ENCODE measurements at places on chromosomes 2 and 18. TPM values are rescaled to one million over a fixed set of nuclear protein-coding genes. Genes with fewer than 3 reads are reported as not detected.

- H3K36me3 ChIP-seq, result no peaks in the 10 kb centered on the region
- H3K27me3 ChIP-seq, result no peaks in the 10 kb centered on the region
- H3K4me3 ChIP-seq, result no peak overlapping the region
These were observed 32.9 kb upstream of the CSRNP3 start for GRCh38 chr2:165436559-165436958.

GRCh38 chr18:79912994-79913831 lies 38.2 kb downstream of the SLC66A2 start:
- H3K4me3 ChIP-seq, result no peak overlapping the region
- peak overlapping the region; percentile 62 for H3K27ac ChIP-seq
- DNase-seq, result no peak

GRCh38 chr2:221186873-221187272 lies 385.2 kb downstream of the EPHA4 start:
- no peaks in the 10 kb centered on the region for H3K36me3 ChIP-seq
- DNase-seq, result no peak
- peaks cover 7% of the 10 kb centered on the region for H3K27me3 ChIP-seq
- no peak overlapping the region for H3K4me3 ChIP-seq
- no peak overlapping the region for H3K27ac ChIP-seq
- no peaks in the 10 kb centered on the region for H3K4me1 ChIP-seq

FAM161A gene
- 7.3 TPM for total RNA-seq

DNA sequence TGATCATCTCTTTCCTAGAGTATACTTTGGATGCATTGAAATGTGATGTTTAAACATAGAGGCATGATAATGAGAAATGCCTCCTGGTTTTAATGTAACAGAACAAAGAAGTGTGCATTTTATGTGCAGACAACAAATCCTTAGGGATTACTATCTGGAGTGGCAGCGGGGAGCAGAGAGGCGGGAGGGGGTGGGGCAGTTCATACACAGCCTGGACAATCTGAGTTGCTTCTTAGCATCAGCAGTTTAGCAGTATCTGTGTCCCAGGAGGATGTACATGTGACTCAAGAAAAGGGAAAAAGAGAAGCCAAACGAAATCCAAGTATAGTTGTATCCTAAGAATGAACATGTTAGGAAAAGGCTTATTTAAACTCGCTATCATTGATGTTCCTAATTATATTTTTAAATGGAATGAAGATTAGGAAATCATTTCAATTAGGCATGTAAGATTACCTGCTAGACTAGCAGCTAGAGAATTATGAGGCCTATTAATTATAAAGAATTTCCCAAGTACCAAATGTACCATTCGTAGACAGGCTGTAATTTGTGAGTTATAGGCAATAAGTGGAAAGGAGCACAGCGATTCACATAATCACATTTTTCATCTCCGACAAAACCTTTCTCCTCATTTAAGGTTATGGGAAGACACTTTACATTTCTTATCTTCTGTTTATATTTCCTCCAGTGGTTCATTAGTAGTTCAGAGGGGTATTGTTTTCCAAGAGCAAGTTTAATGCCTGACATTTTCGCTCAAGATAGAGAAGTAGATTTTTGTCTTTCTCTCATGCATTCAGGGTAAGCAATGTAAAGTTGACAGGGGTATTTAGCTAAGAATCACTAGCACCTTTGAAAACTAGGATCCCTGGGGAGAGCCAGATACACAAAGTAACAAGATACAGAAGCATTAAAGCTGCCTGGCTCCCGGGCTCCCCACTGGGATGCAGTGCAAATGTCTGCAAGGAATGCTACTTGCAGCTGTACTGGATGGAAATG lies 141.3 kb upstream of the NOSTRIN start:
- peaks cover 16% of the 10 kb centered on the region for H3K4me1 ChIP-seq
- no peak for DNase-seq
- no peak overlapping the region for H3K27ac ChIP-seq
- H3K36me3 ChIP-seq, result peaks cover 6% of the 10 kb centered on the region
- H3K27me3 ChIP-seq, result no peaks in the 10 kb centered on the region

GRCh38 chr2:231315896-231316295 lies 79.6 kb upstream of the B3GNT7 start:
- no peak overlapping the region for H3K4me3 ChIP-seq
- H3K36me3 ChIP-seq, result no peaks in the 10 kb centered on the region
- H3K4me1 ChIP-seq, result no peaks in the 10 kb centered on the region
- DNase-seq, result no peak

- H3K27me3 ChIP-seq, result no peaks in the 10 kb centered on the region
- no peaks in the 10 kb centered on the region for H3K36me3 ChIP-seq
- no peaks in the 10 kb centered on the region for H3K4me1 ChIP-seq
- no peak for DNase-seq
- H3K27ac ChIP-seq, result no peak overlapping the region
These were observed 472.6 kb upstream of the NETO1 start for GRCh38 chr18:73340135-73340977.

DNA sequence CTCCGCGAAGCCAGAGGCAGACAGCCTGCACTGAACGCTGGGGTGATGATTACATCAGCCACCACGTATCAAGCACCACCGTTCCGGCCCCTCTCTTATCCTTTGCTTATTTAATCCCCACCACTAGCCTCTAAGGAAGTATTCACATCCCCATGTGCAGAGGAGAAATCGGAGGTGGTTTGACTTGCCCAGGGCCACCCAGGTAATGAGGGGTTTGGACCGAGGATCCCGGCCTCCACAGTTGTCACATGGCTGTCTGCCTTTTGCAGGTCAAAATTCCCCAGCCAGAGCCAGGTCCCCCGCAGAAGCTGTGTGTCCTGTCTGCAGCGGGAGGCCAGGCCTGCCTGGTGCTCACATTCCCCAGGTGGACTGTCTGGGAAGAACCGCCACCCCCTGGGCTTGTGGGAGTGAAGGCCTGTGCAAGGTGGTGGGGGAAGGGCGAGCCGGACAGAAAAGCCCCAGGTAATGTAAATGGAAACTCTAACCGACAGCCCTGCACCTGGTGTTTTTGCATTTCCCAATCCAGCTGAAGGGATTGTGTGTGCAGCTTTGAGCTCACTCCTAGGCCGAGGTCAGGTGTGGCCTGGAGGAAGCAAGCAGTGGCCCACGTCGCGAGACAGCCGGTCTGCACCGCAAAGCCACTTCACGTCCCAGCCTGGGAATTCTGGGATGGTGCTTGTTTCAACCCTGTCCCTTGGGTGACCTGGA lies 108.5 kb upstream of the ID2 start:
- peaks cover 37% of the 10 kb centered on the region for H3K4me1 ChIP-seq
- H3K27ac ChIP-seq, result peak overlapping the region; percentile 24
- H3K27me3 ChIP-seq, result peaks cover 4% of the 10 kb centered on the region

PSMA8 gene
- 2.0 TPM for total RNA-seq

- peaks cover 13% of the 10 kb centered on the region for H3K4me1 ChIP-seq
- DNase-seq, result peak; percentile 76
- no peak overlapping the region for H3K27ac ChIP-seq
- H3K4me3 ChIP-seq, result no peak overlapping the region
- H3K36me3 ChIP-seq, result no peaks in the 10 kb centered on the region
These were observed 84.6 kb downstream of the NRP2 start for GRCh38 chr2:205766779-205767359.

DNA sequence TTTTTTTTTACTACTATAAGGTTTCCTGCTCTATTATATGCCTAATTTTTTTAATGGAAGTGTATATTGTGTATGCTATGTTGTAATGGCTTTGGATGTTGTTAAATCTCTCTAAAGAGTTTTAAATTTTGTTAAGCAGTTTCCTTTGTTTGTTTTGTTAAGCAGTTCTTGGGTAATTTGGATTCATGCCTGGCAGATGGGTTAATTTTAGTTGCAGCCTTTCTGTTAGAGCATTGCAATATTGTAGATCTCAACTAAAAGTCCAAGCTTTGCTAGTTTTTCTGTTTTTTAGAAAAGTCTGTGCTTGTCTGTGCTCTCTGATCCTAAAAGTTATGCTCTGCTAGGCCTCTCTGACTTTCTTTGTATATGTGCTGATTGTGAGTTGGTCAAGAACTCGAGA lies 1229.0 kb upstream of the NRXN1 start:
- no peak overlapping the region for H3K27ac ChIP-seq
- no peak for DNase-seq
- no peaks in the 10 kb centered on the region for H3K4me1 ChIP-seq

- H3K27me3 ChIP-seq, result no peaks in the 10 kb centered on the region
- peaks cover 25% of the 10 kb centered on the region for H3K4me1 ChIP-seq
- H3K4me3 ChIP-seq, result no peak overlapping the region
These were observed 38.2 kb downstream of the UBR3 start for GRCh38 chr2:169865492-169865891.

- H3K4me1 ChIP-seq, result no peaks in the 10 kb centered on the region
- DNase-seq, result no peak
These were observed 277.7 kb upstream of the FBXO11 start for GRCh38 chr2:48183991-48184390.

- H3K27me3 ChIP-seq, result no peaks in the 10 kb centered on the region
- peaks cover 50% of the 10 kb centered on the region for H3K4me1 ChIP-seq
- no peak for DNase-seq
- H3K27ac ChIP-seq, result peak overlapping the region; percentile 84
These were observed 2.6 kb downstream of the FARSB start for GRCh38 chr2:222653280-222653679.

NYAP2 gene
- total RNA-seq, result not detected

METTL8 gene
- total RNA-seq, result 39.5 TPM

DNA sequence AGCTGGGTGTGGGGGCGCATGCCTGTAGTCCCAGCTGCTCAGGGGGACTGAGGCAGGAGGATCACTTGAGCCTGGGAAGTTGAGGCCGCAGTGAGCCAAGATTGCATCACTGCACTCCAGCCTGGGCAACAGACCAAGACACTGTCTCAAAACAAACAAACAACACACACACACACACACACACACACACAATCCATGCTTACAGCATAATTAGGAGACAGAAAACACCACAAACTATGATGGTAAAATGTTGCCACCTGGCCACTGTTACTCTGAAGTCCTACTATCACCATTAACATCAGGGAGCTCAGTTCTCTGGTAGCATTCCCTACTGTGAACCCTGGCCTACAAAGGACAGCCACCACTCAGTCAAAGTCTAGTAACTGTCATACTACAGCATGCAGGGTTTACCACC lies 18.3 kb downstream of the DNPEP start:
- H3K36me3 ChIP-seq, result peaks cover 12% of the 10 kb centered on the region
- H3K4me3 ChIP-seq, result no peak overlapping the region
- no peaks in the 10 kb centered on the region for H3K27me3 ChIP-seq
- DNase-seq, result no peak
- no peaks in the 10 kb centered on the region for H3K4me1 ChIP-seq

CYP27C1 gene
- total RNA-seq, result not detected

- no peak for DNase-seq
- no peaks in the 10 kb centered on the region for H3K4me1 ChIP-seq
- H3K4me3 ChIP-seq, result no peak overlapping the region
- no peaks in the 10 kb centered on the region for H3K36me3 ChIP-seq
- no peaks in the 10 kb centered on the region for H3K27me3 ChIP-seq
These were observed 7.4 kb downstream of the SCN3A start for GRCh38 chr2:165196411-165196810.

LOXHD1 gene
- 0.05 TPM for total RNA-seq

INHA gene
- not detected for total RNA-seq

TMEM37 gene
- total RNA-seq, result not detected

NGEF gene
- 1.5 TPM for total RNA-seq

DNA sequence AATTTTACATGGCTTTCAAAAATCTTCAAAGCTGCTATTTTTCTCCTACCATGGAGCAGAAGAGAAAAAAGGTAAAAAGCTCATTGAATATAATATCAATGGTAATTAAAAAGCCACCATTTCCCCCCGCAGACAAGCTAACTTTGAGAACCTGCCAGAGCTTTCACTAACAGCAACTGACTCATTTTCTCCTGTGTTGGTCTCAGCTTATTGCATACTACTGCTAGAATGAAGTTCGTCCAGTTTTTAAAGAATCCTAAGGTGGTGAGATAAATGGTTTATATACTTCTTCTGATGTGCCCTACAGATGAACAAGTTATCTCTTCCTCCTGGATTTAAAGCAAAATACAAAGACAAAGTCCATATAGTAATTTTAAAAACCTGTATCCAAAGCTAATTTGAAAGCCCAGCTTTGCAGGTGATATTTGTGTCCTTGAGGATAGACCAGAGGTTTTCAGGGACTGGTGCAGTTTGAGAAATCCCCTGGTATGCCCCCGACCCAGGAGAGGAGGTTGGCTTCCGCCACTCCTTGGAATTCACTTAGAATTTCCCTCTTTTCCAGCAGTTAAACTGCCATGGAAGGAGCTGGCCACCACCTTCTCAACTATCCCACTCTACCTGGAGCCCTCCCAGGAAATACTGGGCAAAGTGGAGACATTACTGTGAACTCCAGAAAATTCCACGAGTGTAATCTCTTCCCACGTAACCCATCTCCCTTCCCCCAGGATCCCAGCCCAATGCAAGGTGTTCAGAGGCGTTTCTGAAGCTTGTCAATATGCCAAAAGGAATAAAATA lies 17.5 kb downstream of the YPEL5 start:
- peaks cover 2% of the 10 kb centered on the region for H3K36me3 ChIP-seq
- H3K27me3 ChIP-seq, result no peaks in the 10 kb centered on the region
- DNase-seq, result no peak

PRSS56 gene
- total RNA-seq, result not detected

DNAH6 gene
- 1.3 TPM for total RNA-seq

DNA sequence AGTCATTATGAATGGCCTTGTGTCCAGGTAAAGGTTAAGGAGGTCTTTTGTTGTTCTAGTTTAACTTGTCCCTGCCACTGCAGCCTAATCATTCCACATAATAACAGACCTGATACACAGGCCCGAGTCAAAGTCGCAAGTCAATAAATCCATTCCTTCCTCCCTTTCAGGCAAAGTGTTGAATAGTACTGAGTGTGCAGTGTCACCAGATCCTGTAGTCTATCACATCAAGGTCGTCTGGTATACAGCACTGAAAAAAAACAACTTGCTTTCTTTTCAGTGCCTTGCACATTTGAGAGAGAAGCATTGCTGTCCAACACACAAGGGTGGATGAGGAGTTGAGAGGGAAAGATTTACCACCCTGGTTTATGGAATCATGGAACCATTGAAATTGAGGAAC lies 606.2 kb downstream of the BCL11A start:
- no peak for DNase-seq
- H3K4me1 ChIP-seq, result no peaks in the 10 kb centered on the region
- H3K27me3 ChIP-seq, result peaks cover 2% of the 10 kb centered on the region
- no peak overlapping the region for H3K27ac ChIP-seq
- no peak overlapping the region for H3K4me3 ChIP-seq

DNA sequence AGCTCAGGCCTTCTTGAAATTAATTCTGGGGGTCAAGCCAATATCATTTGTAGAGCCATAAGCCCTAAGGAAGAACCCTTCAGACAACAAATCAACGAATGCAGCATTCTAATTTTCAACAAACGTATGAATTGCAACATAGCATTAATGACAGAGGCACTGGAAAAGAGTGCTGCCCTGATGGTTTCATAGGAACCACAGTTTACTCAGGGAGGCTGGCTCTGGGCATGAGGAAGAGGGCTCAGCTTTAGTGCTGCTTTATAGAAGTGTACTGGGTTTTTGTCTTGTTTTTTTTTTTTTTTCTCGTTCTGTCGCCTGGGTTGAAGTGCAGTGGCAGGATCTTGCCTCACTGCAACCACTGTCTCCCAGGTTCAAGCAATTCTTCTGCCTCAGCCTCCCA lies 36.1 kb upstream of the CAB39 start:
- no peaks in the 10 kb centered on the region for H3K27me3 ChIP-seq
- no peak overlapping the region for H3K4me3 ChIP-seq
- H3K36me3 ChIP-seq, result no peaks in the 10 kb centered on the region
- no peak for DNase-seq

GRCh38 chr2:64751286-64752260 lies 97.9 kb upstream of the SERTAD2 start:
- no peaks in the 10 kb centered on the region for H3K36me3 ChIP-seq
- DNase-seq, result no peak
- H3K27me3 ChIP-seq, result no peaks in the 10 kb centered on the region
- peak overlapping the region; percentile 92 for H3K27ac ChIP-seq
- peak overlapping the region; percentile 92 for H3K4me3 ChIP-seq

CYP20A1 gene
- 19.0 TPM for total RNA-seq

- peaks cover 15% of the 10 kb centered on the region for H3K27me3 ChIP-seq
- no peaks in the 10 kb centered on the region for H3K36me3 ChIP-seq
- no peak overlapping the region for H3K27ac ChIP-seq
These were observed 9.5 kb upstream of the ZNF396 start for GRCh38 chr18:35386600-35387100.
